SIG-M5 (cell line): ENCODE measurements at places on chromosomes 2 and 18.

GRCh38 chr2:205808486-205809121 lies 126.3 kb downstream of the NRP2 start:
- DNase-seq, result no peak

GRCh38 chr2:221792971-221793521 lies 220.9 kb upstream of the EPHA4 start:
- DNase-seq, result no peak

- no peak for DNase-seq
Observed at GRCh38 chr2:51535763-51536162, 503.8 kb upstream of the NRXN1 start.

GRCh38 chr2:37370666-37371065 lies 26.2 kb downstream of the QPCT start:
- no peak for DNase-seq

DNA sequence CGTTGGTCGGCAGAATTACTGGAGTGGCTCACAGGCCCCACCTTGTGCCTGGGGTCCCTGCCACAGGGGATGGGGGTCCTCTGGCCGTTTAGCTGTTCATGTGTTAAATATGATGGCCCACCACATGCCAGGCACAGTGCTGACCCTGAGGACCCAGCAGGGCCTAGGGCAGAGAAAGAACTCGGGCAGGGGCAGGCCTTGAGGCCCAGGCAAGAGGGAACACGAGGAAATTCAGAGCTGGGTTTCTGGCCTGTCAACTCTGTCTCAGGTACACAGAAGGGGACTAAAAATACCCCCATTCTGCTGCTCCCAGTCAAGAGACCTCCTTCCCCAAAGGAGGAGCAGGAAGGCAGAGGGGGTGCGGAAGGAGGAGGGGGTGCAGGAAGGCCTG lies 66.2 kb downstream of the DNMT3A start:
- no peak for DNase-seq
